Fibroblast of skin of right quadriceps (primary cell): ENCODE measurements at places on chromosomes 7 and 10.

- no peak for DNase-seq
Measured at GRCh38 chr7:131508754-131509486, 47.5 kb downstream of the PODXL start.

DNA sequence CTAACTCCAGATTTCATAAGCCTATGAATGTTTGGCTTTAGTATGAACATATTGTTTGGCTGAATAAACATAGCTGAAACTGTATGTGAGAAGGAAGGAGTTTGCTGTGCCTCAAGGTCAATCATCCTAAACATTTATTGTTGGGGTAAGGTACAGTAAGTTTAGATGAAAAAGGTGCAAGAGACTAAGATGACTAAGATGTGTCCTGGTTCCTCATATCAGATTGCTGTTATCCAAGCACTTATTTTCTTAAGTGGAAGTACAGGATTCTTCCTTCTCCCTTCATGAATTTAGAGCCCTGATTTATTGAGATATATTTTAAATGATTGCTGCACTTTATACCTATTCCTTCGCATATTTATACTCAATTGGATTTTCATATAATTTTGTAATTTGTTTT lies 12.2 kb downstream of the MDFIC start:
- DNase-seq: no peak

GRCh38 chr7:30379131-30379530 lies 94.7 kb downstream of the ZNRF2 start:
- DNase-seq: peak; percentile 39

DNA sequence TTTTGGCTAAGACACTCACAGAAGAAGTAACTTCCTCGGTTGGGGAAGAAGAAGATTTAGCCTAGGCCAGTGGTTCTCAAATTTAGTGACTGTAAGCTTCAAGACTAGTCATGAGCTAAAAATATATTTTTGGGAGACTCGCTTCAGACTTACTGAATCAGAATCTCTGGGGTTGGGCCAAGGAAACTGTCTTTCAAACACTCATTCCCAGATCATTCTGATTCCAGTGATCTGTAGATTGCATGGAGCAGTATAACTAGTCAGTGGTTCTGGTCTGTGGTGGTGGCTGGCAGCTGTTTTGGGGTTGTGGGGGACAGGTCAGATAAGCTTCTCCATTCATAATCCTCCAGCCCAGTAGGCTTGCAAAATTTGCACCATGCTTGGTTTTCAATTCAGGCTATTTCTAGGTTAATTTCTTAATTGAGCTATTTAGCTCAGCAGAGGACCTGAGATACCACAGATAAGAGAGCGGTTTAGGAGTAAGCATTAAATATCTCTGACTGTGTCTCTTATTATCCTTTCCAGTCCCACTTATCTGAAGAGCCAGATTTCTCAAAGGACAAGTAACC lies 3.8 kb upstream of the KAT6B start:
- peak; percentile 71 for DNase-seq

GRCh38 chr7:2734751-2735571 lies 47.0 kb downstream of the AMZ1 start:
- DNase-seq: peak; percentile 31

GRCh38 chr7:32250003-32250402 lies 179.8 kb upstream of the PDE1C start:
- no peak for DNase-seq

DNA sequence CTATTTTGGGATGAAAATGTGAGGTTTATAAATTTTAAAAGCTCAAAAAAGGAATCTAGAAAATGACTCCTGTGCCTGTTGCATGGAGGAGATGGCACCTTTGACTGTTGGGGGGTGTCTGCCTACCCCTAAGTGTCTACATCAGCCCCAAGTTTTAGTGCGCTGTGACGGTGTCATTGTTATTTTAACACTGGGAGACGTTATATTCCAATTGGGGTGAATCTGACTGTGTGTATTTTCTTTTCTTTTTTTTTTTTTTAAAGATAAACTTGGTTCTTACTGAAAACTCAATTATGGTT lies 517 bp downstream of the SRGN start:
- DNase-seq: no peak

DNA sequence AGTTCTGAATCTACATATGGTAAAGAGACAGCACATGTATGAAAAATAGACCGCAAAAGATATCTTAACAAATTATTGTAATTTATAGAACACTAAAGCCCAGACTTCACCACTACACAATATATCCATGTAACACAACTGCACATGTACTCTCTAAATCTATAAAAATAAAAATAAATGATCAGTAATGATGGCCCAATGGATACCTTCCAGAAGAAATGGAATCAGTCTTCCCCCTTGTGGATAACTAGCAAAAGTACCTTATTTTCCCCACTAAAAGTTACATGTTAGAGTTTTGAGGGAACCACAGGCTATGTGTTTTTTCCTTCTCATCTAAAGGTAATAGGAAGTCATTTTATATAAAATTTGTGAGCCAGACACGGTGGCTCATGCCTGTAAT lies 25.7 kb downstream of the C7orf25 start:
- no peak for DNase-seq

DNA sequence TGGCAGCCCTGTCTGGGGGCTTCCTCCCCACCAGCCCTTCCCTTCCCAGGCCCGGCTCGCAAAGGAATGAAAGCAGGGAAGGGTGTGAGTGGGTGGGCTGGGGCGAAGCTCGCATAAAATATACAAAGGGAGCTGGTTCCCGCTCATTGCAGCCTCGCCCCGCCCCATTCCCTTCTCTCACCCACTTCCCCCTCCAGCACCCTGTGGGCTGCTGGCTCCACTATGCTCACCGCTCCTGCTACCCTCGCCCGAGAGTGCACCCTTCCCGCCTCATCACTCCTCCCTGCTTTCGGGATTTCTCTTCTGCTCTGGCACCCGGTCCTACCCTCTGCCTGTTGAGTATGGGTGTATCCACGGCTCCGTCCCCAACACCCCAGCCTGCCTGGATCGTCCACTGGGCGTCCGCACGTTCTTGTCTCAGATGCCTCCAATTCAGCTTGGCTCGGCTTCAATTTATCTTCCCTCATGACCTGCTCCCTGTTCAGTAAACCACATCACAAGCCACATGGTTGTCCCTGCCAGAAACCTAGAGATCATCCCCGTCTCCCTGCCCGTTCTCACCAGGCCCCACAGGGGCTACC lies 14.4 kb upstream of the TTYH3 start:
- DNase-seq: no peak

DNA sequence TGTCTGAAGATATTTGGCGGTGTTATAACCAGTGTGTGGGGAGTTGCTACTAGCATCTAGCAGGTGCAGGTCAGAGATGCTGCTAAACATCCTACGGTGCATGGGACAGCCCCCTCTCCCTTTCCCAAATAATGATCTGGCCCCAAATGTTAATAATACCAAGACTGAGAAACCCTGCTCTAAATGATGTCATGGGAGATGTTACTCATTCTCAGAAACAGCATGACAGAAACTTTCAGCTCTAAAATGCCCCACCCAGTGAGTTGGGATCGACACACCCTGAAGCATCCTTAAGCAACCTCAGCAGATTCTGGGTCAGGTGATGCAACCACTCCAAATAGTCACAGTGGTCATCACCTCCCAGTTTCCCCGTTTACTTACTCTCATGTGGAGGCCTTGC lies 108.8 kb upstream of the MPP7 start:
- DNase-seq: no peak

DNA sequence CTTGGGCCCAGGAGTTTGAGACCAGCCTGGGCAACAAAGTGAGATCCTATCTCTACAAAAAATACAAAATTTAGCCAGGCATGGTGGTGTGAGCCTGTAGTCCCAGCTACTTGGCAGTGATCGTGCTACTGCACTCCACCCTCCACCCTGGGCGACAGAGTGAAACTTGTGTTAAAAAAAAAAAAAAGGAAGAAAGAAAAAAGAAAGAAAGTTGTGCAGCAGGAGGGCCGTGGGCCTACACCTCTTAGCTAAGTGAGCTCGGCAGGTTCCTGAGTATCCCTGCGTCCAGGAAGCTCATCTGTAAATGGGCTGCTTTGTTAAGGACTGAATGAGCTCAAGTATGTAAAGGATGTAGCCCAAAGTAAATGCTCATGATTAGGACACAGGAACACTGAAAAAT lies 155.0 kb downstream of the RNF216 start:
- DNase-seq: no peak

DNA sequence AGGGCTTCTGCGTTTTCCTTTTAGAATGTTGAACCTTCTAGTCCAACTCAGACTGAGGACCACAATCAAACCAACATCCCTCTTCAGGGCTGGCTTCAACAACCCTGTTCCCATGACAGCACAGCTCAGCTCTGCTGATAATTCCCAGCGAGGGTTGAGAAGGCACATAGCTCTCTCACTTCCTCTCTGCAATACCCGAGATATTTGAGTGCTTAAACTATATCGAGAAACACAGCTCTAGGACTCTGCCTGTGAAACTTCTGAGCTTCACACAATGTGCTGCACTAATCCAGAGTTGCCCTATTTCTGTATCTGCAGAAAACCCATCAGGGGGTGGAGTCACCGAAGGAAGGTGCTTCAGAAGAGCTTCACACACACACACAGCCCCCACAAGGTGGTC lies 1.6 kb upstream of the ADARB2 start:
- no peak for DNase-seq

DNA sequence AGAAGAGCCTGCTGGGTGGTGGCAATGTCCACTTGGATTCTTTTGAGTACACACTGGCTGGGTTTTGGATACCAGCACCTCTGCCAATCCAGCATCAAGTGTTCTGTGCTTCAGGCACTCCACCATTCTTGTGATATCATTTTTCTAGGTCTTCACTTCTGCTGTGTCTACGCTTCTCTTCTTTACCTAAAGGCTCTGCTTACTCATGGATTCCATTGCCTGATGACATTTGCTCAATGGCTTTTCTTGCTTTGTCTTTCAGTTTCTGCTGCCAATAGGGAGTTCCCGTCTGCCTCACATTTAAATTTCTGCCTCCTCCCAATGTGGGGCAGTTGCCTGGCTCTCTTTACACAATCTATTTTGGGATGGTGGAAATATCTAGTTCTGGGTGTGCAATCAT lies 12.7 kb upstream of the PAPSS2 start:
- no peak for DNase-seq

DNA sequence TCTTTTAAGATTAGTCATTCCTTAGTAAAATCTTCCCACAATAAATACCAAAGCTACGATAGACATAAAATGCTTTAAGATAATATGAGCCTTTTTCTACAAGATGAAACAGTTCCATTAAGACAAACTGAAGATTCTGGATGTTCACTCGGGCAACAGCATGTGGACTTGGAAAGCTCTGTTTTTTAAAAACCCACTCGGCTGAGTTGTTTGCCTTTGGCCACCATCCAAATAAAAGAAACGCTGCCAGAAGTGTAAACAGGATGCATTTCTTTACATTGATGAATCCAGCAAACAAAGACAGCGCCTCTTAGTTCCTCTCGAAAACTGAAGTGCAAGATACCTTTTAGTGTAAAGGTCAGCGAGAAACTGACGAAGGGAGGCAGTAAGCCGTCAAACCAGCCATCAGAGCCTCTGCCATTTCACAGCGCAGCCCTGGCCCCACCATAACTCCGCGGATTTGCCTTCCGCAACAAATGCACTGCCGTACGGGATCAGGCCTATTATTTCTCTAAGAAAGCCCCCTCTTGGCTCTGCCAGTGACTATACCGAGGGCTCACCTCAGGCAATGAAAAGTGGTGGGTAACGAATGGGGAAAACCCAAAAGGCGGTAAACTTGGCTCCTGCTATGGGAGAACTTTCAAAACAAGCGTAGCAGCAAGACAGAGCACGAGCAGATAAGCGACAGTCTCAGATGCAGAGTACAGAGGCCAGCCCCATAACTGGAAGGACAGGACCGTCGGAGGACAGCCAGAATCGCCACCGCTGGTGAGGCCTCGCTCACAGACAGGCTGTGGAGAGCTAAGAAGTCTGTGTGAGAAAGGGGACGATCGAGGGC lies 41.4 kb downstream of the GNA12 start:
- peak; percentile 61 for DNase-seq

- DNase-seq: no peak
Measured at GRCh38 chr7:28076423-28077200, 104.0 kb downstream of the JAZF1 start.

DNA sequence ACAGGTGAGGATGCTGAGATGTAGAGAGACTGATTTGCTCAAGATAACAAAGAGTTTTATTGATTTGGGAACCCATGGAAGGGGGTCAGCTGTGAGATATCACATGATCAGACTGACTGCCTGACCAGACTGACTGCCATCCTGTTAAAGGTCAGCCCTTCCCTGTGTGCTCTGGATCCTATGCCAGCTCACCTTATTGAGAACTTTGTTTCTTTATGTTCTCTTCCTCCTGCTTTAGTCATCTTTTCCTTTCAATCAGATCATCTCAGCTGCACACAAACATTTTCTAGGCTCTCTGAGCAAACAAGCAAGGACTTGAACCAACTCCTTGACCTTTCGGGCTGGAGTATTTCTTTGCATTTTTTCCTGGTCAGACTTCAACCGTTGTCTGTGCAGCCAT lies 50.0 kb upstream of the MTPN start:
- no peak for DNase-seq

DNA sequence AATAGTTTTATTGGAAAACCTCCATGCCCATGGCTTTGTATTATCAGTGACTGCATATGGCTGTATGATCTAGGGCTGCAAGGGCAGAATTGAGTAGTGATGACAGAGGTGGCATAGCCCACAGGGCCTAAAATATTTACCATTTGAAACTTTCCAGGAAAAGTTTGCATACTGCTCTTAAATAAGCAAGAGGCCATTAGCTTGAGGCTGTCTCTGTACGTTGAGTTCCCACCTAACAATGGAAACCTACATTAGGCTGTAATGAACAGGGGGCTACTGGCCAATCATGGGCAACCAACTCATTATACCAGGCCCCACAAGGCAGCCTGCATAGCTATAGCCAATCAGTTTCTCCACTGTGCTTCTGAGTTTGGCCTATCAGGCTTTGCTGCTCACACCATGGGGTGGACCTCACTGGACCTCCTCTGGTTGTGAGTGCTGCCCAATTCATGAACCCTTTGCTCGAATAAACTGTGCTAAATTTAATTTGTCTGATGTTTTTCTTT lies 673 bp upstream of the ST8SIA6 start:
- DNase-seq: no peak

GRCh38 chr7:56062382-56062781 lies 1.7 kb upstream of the SUMF2 start:
- peak; percentile 72 for DNase-seq

DNA sequence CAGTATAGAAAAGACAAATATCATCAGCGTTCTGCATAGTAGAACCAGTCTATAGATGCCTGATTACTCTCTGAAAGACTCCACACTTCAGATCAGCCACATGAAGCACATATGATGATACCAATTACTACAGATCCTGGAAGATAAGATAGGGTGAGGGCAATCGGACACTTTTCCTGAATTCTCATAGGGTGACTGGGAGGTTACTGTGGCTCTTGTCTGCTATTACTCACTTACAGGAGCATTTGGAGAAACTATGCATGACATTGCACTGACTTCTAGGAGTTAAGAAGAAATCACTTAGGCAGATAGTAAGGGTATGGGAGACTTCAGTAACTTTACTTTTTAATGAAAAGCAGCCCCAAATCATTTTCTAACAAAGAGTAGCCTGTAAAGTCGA lies 1140.9 kb downstream of the XPNPEP1 start:
- peak; percentile 54 for DNase-seq

DNA sequence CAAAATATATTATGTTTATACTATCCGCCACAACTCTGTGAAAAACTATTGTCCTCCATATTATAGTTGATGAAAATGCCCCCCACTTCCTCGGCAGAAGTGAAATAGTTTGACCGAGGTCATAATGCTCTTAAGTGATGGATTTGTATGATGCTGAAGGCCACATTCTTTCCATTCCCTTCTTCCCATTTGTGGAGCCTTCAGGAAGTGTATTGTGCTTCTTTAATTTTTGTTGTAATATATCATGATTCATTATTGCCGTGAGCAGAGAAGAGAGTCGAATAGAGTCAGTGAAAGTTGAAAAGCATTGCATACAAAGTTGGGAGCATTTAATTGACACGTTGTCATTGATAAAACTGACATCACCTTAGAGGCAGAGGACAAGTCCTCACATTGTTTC lies 460.3 kb downstream of the SUGCT start:
- no peak for DNase-seq
